Activated T-cell treated with anti-CD3 and anti-CD28 coated beads, Interleukin-2, amount 50 U/mL, for 1 hour (primary cell): ENCODE measurements at places on chromosomes 11 and 22.
A peak's percentile ranks its signal among the peaks of the same experiment; 100 is the strongest.

GRCh38 chr11:97751405-97751804, 1269.3 kb upstream of the CNTN5 start:
- no peak for DNase-seq

DNA sequence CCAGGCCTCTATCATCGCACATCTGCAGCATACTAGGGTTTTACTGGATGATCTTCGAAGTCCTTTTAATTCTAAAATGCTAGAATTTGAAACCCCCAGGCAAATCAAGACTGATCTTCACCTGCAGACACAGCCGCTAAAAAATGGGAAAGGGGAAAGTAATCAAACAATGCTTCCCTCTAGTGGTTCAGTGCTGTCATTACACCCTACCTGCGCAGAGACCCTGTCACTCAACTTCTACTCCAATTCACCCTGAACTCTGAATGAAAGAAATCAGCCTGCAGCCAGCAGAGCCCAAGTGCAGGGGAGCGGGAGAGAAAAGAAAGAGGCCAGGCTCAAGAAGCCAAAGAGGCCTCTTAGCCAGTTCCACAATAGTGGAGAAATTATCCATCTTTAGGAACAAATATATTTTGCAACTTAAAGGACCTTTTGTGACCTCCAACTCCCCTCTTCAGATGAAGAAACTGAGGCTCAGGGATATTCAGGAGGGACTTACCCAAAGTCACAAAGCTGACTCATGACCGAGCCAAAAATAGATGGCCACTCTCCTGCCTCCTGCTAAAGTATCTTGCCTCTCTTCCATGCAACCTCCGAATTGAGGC, 33.0 kb downstream of the SERGEF start:
- peak; percentile 18 for DNase-seq

- no peak for DNase-seq
These were observed 110.3 kb upstream of the PITPNB start for GRCh38 chr22:28029201-28029948.

DNA sequence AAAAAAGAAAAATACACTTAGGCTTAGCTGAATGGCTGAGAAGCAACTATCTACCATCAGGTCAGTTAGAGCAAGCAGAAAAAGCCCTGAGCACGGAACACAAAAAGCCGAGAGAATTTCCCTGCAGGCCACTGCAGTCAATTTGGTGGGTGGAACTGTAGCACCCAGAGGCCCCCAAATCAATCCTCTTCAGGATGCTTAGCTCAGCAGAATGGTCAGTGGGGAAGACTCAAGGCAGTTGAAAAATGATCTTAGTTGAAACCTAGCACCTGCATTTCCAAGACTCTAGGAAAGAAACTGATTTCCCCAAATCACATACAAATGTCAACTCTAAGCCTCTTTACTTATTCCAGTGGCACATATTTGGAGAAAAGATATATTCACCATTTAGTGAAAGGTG, 327.4 kb upstream of the SYN3 start:
- no peak for DNase-seq

DNA sequence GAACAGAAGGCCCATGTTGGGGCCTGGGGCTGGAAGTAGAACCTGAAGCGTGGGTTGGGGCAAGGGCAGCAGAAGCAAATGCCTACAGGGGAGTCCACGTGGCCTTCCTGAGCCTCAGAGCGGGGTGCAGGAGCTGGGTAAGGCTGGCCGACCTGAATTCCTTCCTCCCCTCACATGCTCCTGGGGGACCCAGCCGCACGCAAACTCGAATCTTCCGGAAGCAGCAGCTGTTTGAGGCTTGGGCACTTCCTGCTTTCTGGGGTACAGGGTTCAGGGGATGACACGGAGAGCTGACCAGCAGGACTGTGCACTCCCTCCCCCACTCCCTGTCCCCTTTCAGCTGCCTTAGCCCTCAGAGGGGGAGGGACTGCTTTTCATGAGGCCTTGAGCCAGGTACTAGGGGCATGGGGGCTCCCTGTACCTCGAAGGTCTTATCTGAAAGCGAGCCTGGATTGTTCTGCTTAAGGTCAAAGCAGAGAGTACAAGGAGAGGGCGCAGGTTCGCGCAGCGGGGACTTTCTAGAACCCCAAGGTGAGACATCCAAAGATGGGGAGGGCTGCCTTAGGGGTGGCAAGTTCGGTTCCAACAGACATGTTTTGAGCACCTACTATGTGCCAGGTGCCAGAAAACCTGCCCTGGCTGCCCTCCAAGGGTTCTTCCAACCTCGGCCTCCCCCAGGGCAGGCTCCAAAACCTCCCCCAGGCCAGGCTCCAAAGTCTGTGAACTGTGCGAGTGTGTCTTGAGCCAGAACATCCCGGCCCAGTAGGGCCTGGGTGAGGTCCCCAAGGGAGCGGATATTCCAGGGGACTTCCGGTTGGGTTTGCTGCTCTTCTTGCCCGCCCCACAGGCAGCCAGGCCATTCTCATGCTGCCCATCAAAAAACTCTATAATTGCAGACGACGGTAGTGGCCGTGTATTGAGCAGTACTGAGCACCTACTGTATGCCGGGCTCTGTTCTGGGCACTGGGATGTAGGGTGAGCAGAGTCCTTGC, 1.7 kb downstream of the NCF4 start:
- DNase-seq: no peak

DNA sequence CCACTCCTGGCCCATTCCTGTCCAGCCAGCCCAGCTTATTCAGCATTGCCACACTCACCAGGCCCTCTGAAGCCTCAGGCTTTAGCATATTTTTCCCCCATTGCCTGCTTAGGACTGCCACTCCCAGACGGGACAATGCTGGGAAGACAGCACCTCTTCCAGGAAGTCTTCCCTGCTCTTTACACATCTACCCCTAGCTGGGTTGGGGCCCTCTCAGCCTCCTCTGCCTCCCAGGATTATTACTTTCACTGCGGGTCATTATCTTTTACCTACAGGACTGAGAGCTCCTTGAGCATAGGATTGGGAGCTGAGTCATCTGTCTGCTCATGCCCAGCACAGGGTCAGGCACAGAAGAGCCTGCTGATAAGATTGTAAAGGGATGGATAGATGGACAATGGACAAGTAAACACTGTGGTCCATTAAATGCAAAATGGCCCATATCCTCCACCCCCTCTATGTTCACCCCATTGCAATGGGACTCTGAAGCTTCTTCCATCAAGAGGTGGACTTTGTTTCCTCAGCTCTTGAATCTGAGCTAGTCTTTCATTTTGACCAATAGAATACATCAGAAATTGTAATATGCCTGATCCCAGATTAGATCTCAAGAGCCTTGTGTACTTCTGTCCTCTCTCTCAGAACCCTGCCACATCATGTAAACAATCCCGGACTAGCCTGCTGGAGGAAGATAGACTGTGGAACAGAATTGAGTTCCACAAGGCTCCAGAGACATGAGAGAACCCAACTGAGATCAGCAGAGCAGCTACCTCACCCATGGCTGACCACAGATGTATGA, 32.0 kb upstream of the LRRC32 start:
- DNase-seq: no peak

GRCh38 chr11:72721689-72722049, 30.5 kb downstream of the ARAP1 start:
- DNase-seq: peak; percentile 55

DNA sequence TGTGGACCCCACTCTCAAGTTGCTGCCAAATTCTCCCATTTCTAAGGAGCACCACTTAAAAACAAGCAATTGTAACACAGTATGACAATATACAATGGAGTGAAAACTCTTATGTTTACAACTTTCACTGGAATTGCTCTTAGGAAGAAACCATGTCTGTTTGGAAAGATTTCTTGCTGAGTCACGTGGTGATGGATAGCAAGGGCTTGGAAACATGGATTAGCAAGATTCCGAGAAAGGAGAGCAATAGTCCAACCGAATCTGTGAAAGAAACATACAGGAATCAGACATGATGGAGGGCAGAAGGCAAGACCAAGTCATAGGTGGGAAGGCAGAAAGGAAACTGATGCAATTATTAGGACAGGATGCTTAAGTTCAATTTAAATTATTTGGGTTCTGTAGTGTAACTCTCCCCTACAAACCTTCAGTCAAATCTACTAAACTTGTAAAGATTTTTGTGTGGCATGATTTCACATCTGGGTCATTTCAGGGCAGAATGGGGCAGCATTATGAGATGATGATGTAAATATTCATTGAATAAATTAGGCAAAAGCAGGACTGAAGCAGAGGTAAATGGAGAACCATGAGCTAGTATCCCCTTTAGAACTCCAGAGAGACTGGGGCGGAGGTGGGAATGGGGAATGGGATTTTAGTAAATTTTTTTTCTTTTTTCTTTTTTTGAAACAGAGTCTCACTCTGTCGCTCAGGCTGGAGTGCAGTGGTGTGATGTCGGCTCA, 27.8 kb upstream of the THY1 start:
- no peak for DNase-seq

- no peak for DNase-seq
These were observed 123.8 kb downstream of the MICAL2 start for GRCh38 chr11:12234221-12234620.

GRCh38 chr11:16873289-16873688, 134.8 kb downstream of the C11orf58 start:
- no peak for DNase-seq
